ENCODE measurements at places on chromosomes 2 and 18.

- no peak for DNase-seq
These were observed 325.8 kb upstream of the REG3G start for GRCh38 chr2:78699696-78700095.

GRCh38 chr2:62334440-62335058, 138.6 kb downstream of the B3GNT2 start:
- no peak for DNase-seq

DNA sequence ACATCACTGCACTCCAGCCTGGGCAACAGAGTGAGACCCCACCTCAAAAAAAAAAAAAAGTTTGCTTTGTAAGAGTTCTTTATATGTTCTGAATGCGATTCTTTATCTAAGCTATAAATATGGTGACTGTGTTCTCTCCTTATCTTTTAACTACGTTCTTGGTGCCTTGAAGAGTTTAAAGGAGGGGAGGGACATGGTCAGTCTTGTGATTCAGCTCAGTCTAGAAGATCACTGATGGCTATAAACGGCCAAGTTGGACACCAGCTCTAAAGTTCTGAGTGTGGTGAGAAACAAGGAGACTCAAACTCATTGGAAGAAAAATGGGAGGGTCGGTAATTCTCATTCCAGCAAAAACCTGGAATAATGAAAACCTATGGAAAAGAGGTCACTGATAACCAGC, 128.4 kb upstream of the SEC11C start:
- DNase-seq: no peak

GRCh38 chr2:47282621-47283272, 120.2 kb upstream of the MSH2 start:
- no peak for DNase-seq

GRCh38 chr18:32956591-32957315, 183.9 kb upstream of the KLHL14 start:
- no peak for DNase-seq

DNA sequence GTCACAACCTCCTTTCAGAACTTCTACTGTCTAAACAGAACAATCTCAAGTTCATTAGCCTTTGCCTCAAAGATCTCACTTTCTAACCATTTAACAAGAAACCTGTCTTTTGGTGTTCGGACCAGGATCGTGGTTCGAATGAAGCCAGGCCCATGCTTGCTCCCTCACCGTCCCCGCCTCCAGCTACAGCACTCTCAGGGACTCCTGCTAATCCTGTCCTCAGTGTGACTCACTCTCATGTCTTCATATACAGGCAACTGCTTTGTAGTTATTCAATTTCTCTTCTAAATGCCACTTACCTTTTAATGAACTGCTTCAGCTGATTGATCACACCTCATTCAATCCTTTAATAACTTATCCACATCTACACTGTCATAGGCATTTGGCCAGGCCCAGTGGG, 15.8 kb downstream of the SERTAD2 start:
- no peak for DNase-seq

DNA sequence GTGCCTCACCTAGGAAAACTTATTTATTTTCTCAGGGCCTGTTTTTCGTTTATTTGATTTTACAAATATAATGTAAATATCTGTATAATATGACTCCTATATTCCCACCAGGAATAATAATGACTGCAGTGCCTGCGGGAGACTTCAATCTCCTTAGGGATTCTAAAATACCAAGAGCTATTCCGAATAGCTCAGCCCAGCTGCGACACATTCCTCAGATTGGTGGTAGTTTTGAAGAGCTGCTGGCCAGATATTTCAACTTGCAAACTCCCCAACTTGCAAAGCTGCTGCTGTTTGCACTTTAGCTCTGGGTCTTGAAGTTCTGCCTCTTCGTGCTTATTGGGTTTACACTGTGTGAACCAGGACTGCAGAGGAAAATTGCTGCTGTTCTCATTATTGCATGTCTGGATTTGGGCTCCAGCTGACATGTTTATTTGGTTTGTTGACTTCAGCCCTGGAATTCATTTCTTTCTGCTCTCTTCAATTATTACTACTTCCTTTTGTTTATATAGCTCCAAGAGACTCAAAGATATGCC, 480.2 kb upstream of the CHST9 start:
- DNase-seq: no peak

DNA sequence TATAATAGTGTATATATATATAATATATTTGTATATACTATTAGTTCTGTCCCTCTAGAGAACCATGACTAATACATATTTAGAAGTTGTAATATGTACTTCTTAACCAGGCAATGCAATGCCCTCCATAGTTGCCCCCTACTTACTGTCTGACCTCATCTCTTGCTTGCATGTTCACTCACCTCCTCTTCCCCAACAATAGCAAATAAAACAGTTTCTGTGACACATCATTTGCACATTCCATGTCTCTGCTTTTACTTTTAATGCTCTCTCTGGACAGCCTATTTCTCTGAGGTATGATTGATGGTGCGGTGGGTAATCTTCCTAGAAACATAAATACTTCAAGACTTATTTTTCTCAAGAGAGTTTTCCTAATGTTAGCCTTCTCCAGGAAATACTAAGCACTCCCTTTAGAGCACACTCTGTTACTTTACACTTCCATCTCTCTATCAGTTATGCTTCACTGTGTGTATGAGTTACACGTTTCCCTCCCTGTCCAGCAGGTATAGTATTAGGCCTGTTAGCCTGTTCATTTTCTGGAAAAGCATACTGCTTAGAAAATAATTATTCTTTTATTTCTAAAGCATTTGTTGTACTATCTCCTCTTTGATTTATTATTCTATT, 295.6 kb upstream of the LRATD1 start:
- no peak for DNase-seq

DNA sequence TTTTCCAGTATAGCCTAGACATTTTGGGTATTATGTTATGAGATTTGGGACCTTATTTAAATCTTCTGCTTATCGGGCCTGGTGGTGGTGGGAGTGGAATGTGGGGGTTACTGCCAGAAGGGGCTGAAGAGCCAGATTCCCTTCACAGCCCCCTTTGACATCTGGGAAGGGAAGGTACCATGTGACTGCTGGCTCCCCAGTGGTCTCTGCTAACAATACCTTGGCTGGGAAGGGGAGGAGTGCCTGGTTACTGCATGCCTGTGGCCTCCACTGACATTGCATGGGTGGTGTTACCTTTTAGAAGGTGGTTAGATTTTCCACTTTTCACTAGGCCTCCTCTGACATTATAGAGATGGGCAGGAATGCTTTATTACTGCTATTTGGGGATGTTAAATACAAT, 8.0 kb downstream of the ATP9B start:
- DNase-seq: no peak

GRCh38 chr2:31078579-31079105, 59.6 kb downstream of the GALNT14 start:
- no peak for DNase-seq

- no peak for DNase-seq
These were observed 2.1 kb upstream of the ABCB6 start for GRCh38 chr2:219220652-219221402.

GRCh38 chr2:190578158-190579057, 43.9 kb upstream of the NEMP2 start:
- peak; percentile 89 for DNase-seq

DNA sequence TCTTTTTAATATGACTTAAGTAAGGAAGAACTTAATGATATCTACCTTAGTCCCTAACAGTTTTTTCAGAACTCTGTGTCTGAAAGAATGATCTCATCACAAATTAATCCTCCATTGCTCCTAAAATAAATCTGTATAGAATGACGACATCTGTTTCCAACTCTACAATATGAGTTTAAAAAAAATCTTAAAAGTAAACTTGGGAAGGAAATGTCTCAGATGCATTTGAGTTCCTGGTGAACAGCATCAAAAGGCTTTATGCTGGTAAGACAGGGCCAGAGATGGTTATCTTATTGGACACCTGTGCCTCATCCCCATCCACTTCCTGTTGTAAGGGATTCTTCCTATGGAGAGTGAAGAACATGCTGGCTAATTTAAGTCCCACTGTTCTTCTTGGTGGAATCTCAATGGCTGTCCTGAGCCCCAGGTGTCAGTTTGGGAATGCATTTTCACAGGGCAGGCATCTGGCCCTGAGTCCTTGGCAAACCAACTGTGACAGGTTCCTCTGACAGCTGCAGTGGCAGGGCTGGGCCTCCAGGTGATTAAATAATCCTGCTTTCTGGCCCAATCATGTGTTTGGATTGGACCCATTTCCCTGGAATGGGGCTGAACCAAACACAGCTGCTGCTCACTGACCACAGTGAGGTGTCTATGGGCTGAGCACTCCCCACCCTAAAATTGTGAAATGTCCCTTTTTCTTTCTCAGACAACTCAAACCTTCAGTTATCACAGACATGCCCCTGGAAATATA, 12.9 kb upstream of the NCKAP5 start:
- no peak for DNase-seq

DNA sequence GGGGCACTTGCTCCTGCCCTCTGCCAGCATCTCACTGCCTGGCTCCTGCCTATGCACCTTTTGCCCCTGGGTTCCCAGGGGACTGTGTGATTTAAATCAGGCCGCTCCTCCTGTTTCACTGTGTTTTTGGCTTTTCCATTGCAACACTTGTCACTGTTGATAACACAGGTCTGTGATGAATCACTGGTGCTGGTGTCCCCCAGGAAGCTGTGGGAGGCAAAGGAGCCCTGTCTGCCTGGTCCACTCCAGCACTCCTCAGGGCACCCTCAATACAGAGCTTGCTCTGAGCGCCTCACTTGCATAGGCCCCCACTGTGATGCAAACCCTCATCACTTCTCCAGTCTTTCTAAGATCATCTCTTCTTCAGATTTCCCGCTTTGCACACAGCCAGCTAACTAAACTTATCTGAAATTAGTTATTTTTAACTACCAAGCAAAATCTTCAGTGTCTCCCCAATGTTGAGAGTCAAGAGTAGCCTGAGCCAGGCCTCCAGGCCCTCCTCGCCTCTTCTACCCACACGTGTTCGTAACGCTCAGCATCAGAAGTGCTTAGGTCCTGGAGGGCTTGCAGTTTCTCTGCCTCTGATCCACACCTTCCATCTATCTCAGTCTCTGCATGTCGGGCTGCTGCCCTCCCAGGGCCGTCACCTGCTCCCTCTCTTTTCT, 2.8 kb downstream of the TMEM18 start:
- no peak for DNase-seq

- no peak for DNase-seq
These were observed 142.5 kb downstream of the FMNL2 start for GRCh38 chr2:152477347-152478092.

DNA sequence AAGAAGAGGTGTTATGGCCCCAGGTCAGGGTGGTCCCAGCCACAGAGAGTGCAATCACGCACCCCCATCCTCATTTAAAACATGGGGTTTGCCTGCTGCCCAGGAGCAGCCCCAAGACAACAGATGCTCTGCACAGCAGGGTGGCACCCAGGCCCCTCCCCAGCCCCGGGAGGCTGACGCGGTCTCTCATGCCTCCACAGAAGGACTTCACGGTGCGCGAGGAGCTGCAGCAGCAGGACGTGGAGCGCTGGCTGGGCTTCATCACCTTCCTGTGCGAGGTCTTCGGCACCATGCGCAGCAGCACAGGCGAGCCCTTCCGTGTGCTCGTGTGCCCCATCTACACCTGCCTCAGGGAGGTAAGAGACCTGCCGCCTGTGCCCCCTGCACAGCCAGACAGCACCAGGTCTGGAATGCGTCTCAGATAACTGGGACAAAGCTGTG, 133.7 kb downstream of the SMAD7 start:
- no peak for DNase-seq

GRCh38 chr2:70554338-70554892, 789 bp upstream of the TGFA start:
- DNase-seq: no peak

DNA sequence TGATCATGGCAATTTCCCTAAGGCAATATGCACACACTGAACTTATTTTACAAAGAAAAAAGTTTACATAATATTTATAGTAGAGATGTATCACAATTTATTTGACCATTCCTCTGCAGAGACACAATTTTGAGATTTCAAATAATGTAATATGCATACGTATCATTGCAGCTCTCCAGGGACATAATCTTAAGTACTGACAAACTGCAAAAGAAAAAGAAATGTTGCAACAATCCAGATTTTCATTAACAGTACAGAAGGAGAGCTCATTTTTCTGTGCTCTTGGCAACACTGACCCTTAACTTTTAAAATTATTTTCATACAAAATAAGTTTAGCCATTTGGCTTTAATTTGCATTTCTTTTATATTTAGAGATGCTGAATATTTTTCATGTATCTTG, 710.2 kb upstream of the SLC39A10 start:
- no peak for DNase-seq

- DNase-seq: no peak
These were observed 4.7 kb upstream of the THNSL2 start for GRCh38 chr2:88165332-88166003.

- peak; percentile 81 for DNase-seq
These were observed 67.2 kb downstream of the LCLAT1 start for GRCh38 chr2:30514134-30514847.

DNA sequence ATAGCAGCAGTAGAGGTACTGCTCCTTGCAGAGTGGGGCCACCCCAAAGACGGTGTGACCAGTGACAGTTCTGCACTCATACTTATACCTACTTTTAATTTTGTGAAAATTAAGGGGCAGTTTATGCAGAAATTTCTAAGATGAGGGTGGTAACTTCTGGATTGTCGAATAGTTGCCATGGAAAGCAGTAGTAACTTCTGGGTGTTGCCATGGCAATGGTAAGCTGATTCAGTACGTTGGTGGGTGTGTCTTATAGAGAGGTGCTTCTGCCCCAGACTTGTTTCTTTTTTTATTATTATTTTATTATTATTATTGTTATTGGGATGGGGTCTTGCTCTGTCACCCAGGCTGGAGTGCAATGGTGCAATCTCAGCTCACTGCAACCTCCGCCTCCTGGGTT, 82.8 kb upstream of the L3MBTL4 start:
- DNase-seq: no peak

GRCh38 chr18:66958309-66958708, 354.4 kb upstream of the CDH19 start:
- DNase-seq: no peak

DNA sequence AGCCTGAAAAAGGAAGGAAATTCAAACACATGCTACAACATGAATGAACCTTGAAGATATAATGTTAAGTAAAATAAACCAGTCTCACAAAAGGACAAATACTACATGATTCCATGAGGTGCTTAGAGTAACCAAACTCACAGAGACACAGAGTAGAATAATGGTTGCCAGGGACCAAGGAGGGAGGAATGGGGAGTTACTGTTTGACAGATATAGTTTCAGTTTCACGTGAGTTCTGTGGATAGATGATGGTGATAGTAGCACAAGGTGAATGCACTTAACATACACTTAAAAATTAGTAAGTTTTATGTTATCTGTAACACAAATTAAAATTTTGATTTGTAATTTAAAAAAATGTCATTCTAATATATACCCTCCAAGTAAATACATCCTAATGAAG, 106.9 kb upstream of the ACVR1C start:
- DNase-seq: no peak

- peak; percentile 7 for DNase-seq
These were observed 42.4 kb downstream of the ADI1 start for GRCh38 chr2:3476985-3477327.

GRCh38 chr18:13382366-13382953, 163.9 kb downstream of the LDLRAD4 start:
- DNase-seq: peak; percentile 55

- DNase-seq: peak; percentile 83
These were observed 50.7 kb upstream of the PAIP2B start for GRCh38 chr2:71277536-71278103.
